DMS153 (cell line): ENCODE measurements at places on chromosomes 13 and 19.

- no peak for DNase-seq
Observed at GRCh38 chr13:50509771-50510441, 333.6 kb downstream of the DLEU7 start.

DNA sequence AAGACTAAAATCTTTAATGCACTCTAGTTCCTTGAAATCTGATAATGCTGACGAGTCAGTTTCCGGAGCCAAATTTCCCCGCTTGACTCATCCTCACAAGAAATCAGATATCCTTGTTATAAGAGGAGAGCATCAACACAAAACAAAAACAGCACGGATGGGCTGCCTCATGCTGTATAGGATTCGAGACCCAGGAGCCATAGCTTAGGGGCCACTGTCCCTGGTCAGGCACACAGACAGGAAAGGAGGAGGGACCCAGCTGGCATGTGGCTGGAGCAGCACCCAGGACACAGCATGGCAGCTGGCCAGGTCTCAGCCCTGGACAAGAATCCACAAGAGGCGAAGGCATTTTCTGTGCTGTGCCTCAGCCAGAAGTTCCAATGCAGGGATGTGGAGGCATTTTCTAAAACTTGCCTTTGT is 110.2 kb upstream of the SPATA13 start:
- DNase-seq = no peak

GRCh38 chr13:85132986-85133385 is 666.2 kb downstream of the SLITRK6 start:
- no peak for DNase-seq

GRCh38 chr13:47168066-47168465 is 271.2 kb upstream of the HTR2A start:
- DNase-seq = no peak

DNA sequence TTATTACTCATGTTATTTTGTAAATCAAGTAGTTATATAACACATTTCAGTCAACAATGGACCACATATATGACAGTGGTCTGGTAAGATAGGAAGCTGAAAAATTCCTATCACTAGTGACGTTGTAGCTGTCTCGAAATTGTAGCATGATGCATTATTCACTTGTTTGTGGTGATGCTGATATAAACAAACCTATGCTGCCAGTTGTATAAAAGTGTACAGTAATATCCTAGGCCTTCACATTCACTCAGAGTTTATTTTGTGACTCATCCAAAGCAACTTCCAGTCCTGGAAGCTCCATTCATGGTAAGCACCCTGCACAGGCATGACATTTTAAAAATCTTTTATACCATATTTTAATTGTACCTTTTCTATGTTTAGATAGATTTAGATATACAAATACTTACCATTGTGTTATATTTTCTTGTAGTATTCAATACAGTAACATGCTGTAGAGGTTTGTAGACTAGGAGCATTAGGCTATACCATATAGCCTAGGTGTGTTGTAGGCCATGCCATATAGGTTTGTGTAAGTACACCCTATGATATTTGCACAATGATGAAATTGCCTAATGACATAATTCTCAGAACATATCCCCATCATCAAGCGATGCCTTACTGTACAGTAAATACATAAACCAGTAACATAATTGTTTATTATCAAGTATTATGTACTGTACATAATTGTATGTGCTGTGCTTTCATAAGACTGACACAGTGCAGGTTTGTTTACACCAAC is 49.3 kb downstream of the IFT88 start:
- no peak for DNase-seq

- no peak for DNase-seq
Observed at GRCh38 chr19:23882493-23882892, 32.2 kb upstream of the ZNF726 start.

- DNase-seq = no peak
Observed at GRCh38 chr19:495402-496111, 729 bp upstream of the MADCAM1 start.

- peak; percentile 37 for DNase-seq
Observed at GRCh38 chr13:25733001-25733491, 318.8 kb downstream of the SHISA2 start.

GRCh38 chr19:45881909-45882528 is 3.9 kb downstream of the IRF2BP1 start:
- no peak for DNase-seq

DNA sequence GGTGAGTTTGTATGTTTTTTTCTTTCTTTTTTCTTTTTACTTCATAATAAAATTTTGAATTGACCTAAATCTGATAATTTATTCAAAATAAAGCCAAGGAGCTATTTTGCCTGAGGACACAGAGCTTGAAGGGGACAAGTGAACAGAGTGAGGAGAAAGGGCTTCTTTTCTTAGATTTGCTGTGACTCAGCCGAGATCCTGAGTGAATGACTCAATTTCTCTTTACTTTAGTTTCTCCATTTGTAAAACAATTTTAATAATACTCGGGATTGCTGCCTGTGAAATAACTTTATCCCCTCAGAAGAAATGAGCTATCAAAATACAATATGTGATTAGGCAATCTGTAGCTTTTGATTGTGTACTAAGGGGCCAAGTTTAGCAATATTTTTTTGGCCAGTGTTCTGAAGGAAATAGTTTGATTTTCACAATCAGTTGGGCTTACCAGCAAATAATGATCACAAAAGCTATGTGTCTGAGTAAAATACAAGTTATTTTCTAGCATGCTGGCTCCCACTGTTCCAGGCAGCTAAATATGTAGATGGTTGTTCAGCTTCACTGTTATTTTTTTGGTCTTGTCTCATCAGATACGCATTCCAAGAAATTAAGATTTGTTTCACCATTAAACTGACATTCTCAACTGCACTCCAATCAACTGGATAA is 437.5 kb downstream of the FGF9 start:
- DNase-seq = no peak

GRCh38 chr19:39052846-39053245 is 20.5 kb upstream of the FBXO27 start:
- DNase-seq = no peak
